ENCODE measurements at places on chromosomes 16 and 17.

DNA sequence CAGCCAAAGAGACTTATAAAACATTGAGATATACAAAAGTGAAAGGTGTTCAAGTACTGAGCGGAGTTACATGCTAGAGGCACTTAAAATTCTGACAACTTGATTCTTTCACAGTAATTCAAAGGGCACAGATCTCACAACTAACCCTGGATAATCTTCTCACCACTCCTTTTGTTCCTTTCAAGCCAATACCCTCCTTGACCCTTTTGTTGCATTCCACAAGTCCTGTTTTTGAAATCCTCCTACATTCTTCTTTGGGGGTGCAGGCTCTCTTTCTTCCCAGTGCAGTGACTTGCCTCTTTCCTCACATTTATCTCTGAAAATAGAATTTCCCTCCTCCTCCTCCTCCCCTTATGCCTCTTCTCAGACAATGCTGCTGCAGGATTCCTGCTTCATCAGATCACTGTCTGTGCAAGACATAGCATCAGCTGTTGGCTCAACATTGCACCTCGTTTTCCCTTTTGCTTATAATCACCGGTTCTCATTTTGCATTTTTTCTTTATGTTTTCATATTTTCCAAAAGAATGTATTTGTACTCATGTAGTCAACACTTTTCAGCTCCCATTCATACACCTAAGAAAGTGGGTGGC is 199.3 kb downstream of the CDH8 start:
- DNase-seq: no peak

DNA sequence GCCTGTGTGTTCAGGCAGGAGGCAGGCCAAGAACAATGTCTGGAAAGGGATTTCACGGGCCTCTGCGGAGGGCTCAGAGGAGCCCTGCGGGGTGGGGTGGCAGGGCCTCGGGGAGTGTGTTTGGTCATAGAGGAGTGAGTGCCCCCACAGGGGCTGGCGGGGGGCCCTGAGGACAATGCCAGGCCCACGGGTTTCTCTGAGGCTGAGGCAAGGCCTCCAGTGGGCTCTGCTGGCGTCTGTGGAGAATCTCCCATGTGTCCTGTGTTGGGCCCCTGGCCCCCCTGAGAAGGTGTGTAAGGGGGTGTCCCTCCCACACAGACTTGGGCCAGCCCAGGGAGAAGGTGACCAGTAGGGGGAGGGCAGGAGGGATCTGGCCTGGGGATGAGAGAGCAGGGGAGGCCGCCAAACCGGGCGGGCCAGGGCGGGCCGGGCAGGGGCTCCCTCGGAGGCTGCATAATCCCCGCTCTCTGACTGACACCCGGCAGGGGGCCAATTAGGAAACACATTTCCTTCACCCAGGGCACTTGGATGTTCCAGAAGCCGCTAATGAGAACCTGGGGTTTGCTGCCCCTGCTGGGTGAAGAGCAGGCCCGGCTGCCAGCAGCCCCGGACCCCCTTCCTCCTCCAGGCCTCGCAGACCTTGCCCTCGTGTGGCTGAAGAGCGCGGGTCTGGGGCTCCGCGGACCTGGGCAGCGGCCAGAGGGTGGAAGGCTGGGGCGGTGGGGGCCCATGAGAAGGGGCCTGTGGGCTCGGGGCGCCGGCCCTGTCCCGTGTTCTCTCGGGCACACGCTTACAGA is 204.2 kb downstream of the NTN1 start:
- no peak for DNase-seq

- no peak for DNase-seq
Observed at GRCh38 chr17:30780343-30780742, 44.1 kb downstream of the CRLF3 start.

GRCh38 chr17:8701221-8701620 is 43.4 kb downstream of the CCDC42 start:
- no peak for DNase-seq

- DNase-seq: no peak
Observed at GRCh38 chr17:42850954-42851353, at the start of gene AOC3. AOC3 (plus strand) TSS chr17:42851199; CDS start chr17:42851344, 145 bp downstream.

All from CD4-positive, alpha-beta T cell (primary cell).